ENCODE measurements at places on chromosomes 11 and 22.

- peak; percentile 28 for DNase-seq
Observed at GRCh38 chr11:112525844-112526590, 265.4 kb upstream of the PLET1 start.

GRCh38 chr11:125483592-125483991, 12.5 kb downstream of the FEZ1 start:
- DNase-seq, result no peak

- DNase-seq, result no peak
Observed at GRCh38 chr11:24400059-24400665, 96.7 kb upstream of the LUZP2 start.

DNA sequence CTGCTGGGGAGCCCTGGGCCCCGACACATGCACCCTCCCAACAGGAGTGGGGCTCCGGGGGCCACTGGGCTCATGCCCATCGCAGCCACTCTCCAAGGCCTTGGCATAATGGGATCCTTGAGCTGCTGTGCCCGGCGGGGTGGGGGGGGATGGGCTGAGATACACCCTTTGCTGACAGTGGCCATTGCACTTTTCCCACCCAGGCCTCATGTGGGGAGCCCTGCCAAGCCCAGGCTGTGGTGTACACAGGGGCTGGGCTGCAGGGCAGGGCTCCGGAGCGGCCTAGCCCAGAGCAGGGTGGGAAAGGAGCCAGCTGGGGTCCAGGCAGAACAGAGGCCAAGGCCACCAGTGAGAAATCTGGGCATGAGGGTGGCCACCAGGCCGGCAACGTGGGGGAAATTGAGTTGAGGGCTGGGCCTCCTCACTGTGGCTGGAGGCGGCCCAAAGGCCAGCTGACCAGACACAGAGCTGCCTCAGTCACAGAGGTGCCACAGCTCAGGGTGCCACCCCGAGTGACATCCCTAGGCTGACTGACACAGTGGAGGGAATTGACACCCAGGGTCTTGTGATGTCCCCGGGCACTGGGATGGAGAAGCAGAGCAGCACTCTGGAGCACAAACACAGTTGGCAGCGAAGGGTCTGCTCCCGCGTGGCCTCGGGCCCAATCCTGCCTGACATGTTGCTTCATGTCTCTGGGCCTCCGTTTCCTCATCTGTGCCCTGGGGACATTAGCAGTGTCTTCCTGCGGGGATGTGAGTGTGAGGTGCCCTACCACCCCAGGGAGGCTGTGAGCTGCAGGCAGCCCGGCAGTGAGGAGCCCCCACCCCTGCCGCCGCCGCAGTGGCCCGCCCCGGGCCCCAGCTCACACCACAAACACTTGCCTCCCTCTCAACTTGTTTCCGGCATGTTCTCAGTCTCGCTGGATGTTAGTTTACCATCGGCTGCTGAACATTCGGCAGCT, 30.4 kb downstream of the RTN4R start:
- DNase-seq, result no peak

GRCh38 chr22:22442928-22443709, 65.4 kb downstream of the ZNF280B start:
- no peak for DNase-seq

- DNase-seq, result no peak
Observed at GRCh38 chr11:9025101-9025850, 21.5 kb upstream of the NRIP3 start.

DNA sequence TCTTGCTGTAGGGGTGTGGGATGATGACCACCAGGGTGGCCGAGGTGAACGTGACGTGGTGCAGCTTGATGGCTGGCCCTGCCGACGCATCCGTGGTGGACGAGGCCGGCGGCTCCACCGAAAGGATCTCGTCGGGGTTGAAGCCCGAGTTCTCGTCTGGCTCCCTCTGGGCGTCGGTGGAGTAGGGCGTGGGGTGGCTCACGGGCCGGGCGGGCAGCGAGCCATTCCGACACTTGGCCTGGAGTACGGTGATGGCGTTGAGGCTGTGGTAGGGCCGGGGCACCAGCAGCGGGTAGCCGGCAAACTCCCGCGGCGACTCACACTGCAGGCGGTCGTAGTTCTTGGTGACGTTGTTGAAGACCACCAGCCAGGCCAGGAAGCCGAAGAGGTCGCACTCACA, 52.7 kb downstream of the ELFN2 start:
- no peak for DNase-seq

- DNase-seq, result no peak
Observed at GRCh38 chr22:20404881-20405280, 10.9 kb downstream of the ZNF74 start.

DNA sequence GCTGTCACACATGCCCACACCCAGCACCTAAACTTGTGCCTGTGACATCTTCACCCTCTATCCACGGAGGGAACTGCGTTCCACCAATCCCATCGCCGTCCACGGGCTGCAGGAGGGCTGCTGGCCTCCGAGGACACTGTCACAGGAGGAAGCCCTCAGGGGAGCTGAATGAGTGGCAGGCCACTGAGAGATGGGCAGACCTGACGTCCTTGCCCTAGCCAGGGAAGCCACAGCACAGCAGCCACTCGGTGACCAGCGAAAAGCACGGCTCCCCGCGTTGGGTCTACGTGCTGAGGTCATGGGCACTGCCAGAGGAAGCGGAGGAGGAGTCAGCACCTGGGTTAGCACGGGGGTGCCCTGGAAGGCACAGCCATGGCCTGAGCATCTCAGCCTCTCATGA, 50.5 kb downstream of the IGSF9B start:
- no peak for DNase-seq
